ENCODE measurements at places on chromosomes 5 and 9.

DNA sequence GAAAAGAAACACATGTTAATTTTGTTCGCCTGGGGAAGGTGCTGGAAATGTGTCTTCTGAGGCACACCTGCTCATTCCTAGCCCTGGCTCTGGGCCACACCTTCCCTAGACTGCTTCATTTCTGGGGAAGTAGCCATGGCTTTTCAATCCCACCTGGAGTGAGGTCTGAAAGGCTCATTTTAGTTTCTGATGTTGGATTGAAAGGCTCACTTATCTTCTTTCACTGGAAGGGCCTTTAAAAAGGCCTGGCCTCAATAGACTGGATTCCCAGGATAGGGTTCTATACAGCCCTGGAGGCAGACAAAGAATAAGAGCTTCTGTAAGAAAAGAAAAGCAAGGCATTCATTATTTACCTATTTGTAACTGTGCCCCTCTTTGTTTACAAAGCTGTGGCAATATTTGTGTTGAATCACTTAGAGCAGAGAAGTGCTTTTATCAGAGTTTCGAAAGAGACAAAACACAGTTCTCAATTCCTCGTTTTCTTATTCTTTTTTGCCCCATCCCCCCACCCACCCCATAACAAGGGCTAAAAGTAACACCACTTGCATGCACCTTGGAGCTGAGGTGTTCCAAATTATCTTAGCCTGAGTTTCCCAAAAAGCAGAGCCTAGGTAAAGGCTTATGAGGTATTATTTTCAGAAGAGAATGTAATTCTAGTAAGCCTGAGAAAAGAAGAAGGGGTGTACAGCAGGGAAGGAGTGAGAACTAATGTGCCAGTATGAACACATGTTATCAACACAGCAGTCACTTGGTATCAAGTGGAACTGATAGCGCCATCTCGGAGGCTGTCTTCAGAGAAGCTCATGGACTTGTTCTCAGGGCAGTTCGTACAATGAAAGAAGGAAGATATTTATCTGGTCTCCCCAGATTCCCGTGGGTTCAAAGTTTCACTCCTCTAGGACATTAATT lies 413.1 kb downstream of the KCTD16 start:
- no peak for DNase-seq

- DNase-seq, result no peak
Observed at GRCh38 chr9:3962971-3963642, 336.8 kb downstream of the GLIS3 start.

- DNase-seq, result no peak
Observed at GRCh38 chr5:1384521-1384920, 39.6 kb upstream of the CLPTM1L start.

DNA sequence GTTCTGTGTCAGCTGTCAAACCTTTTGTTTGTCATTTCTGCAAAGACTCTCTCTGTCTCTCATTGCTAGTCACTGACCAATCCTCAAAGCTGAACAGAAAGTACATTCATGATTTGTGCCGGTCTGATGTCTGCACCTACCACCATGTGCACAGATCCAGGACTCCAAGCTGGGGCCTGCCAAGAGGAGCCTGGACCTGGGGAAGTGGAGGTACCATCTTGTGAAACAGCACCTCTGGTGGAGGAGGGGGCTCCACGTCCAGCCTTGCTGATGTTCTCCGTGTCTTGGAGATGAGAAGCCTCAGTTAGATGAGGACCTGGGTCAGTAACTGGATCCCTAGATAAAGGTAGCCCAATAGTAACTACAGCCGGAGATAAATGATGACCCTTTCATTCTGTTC lies 98.9 kb downstream of the TENT4A start:
- no peak for DNase-seq

DNA sequence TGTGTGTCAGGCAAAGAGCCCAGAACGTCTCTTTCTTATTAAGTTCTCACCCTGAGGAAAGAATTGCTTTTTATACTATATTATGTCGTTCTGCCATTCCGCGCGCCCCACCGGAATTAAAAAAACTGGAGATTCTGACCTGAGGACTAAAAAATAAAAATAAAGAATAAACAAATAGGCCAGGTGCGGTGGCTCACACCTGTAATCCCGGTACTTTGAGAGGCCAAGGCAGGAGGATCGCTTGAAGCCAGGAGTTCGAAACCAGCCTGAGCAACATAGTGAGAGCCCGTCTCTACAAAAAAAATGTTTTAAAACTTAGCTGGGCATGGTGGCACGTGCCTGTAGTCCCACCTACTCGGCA lies 677 bp upstream of the DYNC2I2 start:
- no peak for DNase-seq

GRCh38 chr9:16120231-16120641 lies 567.4 kb downstream of the CCDC171 start:
- no peak for DNase-seq

- DNase-seq, result no peak
Observed at GRCh38 chr5:149581931-149582768, 852 bp downstream of the ARHGEF37 start.

GRCh38 chr5:56585999-56586691 lies 229.2 kb upstream of the MAP3K1 start:
- no peak for DNase-seq

DNA sequence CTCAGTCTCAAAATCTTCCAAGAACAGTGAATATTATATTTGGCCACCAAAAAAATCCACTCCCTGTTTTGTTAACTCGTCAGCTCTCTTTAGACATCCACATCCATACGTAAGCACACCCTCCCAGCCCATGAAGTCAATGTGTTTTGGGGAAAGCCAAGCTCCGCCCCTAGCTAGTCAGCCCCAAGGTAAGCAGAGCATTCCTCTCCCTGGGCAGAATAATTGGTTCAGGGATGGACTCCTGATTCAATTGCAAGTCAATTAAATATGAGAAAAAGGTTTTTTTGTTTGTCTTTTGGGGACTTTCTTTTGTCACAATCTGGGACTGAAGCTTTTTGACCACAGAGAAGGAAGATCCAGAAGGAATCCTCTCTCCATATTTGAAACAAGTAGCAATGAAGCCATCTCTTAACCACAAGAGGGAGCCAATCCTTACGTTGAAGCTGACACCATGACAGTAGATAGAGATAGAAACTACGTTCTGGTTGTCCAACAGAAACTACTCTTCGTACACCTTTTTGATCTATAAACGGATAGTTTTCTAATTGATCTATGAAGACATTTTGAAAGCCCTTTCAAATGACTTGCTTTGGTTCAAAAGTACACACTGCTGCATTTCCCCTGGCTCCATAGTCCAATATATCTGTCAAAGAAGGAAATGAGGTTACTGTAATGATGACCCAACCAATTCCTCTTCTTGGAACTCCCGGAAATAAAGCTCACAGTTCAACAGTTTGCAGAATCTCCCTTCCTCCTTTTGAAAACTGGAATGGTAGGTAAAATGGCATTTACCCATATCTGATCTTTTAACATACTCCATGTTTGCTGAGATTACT lies 166.4 kb downstream of the TLE1 start:
- no peak for DNase-seq

DNA sequence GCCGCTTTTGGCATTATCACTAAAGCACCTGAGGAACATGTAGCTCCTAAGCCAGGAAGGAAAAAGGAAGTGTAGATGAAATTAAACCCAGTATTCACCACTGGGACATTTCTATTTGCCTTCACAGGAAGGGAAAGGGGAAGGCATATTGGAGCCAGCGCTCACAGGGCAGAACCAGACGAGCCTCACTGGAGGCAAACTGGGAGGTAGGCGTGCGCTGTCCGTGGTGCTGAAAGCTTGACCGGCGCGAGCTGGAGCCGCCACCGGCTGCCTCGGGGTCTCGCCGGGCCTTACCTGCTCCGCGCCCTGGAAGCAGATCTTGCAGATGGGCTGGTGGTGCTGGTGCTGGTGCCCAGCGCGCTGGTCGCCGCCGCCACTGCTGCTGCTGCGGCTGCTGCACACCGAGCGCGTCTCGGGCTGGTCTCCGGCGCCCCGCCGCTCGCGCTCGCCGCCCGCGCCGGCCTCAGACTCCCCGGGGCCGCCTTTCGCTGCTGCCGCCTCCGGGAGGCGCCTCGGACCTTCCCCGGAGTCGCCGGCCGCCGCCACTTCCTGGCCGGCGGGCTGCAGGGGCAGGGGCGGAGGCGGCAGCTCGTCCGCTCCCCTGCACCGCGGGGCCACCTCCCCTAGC lies 732 bp downstream of the MARCHF11 start:
- no peak for DNase-seq

GRCh38 chr5:158124606-158125316 lies 265.8 kb upstream of the CLINT1 start:
- DNase-seq, result no peak

DNA sequence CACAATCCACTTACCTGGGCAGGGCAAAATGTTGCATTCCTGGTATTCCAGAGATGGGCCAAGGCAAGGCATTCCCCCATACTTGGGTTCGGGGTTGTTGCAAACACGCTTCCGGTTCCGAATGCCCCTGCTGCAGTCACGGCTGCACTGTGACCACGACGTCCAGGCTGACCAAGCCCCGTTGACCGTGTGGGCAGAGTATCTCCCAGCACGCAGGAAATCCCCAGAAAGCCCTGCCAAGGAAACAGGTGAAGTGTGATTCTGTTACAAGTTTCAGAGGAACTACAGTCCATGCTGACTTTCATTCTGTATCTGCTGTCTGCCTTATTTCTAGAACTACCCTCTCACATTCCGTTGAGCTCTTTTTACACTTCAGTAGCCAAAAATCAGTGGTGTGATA lies 483.0 kb downstream of the SEMA5A start:
- DNase-seq, result no peak

GRCh38 chr5:65611524-65611923 lies 12.6 kb downstream of the TRIM23 start:
- DNase-seq, result no peak

GRCh38 chr9:17135295-17136160 lies 688 bp downstream of the CNTLN start:
- DNase-seq, result no peak

DNA sequence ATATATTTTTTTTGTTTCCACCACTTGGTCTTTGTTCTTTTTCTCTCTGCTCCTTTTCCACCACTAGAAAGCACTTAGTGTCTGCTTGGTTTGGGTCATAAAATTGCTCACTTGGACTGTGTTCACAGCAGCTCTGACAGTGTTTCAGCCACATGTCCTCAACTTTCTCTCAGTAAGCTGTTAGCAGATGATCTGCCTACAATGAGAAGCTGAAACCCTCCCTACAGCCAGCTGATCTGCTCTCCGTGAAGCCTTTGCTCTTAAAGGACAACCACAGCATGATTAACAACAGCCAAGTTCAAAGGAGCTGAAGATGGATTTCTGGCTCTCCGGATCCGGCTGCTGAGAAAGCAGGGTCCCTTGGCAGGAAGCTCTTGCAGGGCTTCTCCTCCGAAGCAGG lies 31.6 kb downstream of the PRLR start:
- DNase-seq, result no peak

GRCh38 chr5:39619168-39619818 lies 194.5 kb upstream of the DAB2 start:
- no peak for DNase-seq

DNA sequence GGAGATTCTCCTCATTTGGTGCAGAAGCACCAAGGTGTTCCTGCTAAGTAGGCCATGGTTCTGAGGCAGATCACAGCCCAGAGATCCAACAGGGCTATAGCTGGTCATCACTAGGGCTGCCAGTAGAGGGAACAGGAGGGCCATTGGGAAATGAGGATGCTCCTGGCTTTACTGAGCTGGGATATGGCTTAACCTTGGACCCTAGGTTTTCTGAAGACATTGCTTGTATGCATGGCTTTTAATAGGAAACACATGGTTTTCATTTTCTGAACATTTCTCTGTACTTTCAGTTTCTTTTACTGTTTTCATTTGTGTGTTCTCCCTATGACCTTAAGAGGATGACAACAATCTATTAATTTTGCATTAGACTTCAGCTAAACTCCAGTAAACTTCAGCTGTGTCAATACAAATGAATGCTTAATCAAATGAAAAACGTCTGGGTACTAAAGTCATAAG lies at the start of gene IFNW1:
IFNW1 (minus strand) TSS at position 406 of the 456 bp plus-strand sequence; CDS start at position 144, 262 bp downstream.
- DNase-seq, result no peak

DNA sequence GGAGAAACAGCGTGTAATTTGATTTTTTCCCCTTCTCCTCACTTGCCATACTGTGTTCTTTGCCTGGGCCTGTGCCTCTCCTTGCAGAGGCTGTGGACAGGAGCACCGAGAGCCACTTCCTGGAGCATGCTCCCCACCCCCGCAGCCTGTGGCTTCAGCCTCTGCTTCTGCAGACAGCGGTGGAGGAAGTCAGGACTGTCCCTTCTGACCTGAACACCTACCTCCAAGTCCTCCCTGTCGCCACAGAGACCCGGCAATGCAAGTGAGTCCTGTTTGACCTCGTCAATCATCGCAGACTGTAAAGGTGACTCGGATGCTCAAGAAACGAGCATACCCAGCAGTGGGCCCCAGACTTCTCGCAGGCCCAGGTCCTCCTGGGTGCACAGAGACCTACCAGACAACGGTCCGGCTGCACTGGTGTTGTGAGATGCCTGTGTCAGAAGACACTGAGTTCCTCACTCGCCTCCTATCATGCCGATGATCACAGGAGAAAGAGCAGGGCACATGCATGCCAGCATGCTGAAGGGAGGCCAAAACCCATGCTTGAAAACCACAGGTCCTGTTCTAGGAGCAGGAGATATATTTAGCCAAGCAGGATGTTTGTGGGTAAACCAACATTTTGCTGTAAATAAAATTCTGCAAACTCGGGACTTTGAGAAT lies 198.8 kb downstream of the AUH start:
- no peak for DNase-seq

Measured in T-helper 22 cell (primary cell).